ENCODE measurements at places on chromosomes 12 and 14.

GRCh38 chr14:101225157-101226152 lies 321.9 kb upstream of the RTL1 start:
- DNase-seq = no peak

DNA sequence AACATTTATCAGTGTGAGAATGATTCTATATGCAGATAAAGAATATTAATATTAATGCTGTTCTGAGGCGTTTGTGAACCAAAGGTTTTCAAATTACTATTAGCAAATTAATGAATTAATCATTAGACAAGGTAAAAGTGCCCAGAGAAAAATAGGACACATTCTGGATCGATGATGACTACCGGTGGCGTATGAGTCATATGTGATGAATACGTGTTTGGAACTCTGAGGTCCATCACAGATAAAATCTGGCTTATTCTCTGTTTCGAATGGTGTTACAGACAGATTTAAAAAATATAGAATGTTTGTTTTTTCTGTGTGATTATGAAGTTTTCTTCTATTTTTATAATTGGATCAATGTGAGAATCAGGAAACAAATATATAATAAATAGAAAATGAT lies 79.2 kb upstream of the RTL1 start:
- DNase-seq = no peak

- no peak for DNase-seq
These were observed 55.5 kb downstream of the ESR2 start for GRCh38 chr14:64238631-64239030.

DNA sequence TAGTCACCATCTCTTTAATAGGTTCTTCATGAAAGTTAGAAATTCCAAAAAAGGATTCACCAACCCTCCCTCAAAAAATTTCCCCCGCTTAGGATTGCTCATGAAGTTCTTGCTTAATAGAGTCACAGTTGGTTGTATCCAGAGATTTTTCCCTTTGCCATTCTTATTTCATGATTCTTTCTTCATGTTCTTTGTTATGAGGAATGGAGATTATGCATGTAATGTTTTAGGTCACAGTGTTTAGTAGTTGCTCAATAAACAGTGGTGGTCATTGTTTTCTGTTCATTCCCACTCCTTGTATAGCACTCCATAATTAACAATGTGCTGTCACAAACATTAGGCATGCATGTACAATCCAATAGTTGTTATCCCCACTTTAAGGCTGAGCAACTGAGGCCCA lies 51.2 kb upstream of the RTRAF start:
- DNase-seq = no peak

DNA sequence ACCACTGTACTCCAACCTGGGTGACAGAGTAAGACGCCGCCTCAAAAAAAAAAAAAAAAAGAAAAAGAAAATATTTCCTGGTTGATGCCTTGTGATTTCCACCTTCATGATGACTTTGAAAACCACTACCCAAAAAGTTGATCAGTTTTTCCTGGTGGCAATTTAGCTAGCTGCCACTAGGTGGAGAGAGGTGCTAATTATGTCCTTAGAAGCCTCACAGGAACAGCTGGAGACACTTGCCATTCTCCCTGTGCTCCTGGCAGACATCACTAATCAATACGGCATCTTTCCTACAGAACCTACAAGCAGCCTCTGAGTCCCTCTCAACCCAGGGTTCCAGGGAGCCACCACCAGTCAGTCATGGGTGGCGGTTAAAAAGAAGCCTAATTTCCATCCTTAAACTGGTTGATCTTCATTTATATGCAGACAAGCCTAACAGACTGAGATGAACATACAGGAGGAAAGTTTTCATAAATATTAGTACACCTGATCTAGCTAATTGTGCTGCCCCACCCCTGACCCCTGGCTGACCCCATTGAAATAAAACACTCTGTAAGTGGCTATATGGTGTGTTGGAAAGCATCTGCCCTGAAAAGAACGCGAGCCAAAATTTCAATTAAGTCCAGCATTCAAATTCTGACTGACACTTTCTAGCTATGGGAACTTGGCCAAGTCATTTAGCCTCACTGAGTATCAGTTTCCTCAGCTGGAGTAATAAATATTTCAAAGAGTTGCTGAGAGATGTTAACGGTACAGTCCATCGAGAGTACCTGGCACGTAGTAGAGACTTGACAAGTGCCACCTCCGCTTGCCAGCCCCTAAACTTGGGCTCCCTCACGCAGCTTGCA lies 6.2 kb upstream of the OAS1 start:
- peak; percentile 49 for DNase-seq

GRCh38 chr12:38328306-38328895 lies 11.8 kb downstream of the ALG10B start:
- DNase-seq = no peak

DNA sequence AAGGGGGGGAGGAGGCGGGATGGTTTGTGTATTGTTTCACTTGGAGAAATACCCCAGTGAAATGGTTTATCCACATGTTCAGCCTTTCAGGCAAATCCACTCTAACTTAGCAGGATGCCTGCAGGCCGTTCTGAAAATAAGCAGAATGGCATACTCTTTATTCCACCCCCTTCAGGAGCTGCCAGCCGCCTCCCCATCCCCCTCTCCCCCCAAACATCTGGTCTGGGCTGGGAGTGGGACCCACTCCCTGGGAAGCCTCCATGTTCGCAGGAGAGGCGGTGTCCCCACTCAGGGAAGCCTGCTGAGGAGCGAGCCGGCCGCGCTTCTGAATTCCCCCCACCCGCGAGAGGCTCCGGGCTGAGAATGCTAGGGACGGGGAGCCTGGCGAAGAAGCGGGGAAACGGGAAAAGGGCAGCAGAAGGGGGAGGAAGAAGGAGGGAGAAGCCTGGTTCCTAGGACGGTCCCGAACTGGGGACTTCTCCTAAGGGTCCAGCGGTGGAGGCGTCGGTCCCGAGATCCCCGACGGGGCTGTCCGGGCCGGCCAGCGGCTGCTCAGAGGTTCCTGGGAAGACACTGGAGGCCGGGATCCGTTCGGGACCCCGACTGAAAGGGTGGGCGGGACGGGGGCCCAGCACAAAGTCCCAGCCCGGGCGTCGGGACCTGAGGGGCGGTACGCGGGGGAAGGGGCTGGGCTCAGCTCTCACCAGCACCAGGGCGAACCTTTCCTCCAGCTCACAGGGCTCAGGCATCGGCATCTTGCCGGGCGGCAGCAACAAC lies 666 bp downstream of the FMNL3 start:
- peak; percentile 23 for DNase-seq

DNA sequence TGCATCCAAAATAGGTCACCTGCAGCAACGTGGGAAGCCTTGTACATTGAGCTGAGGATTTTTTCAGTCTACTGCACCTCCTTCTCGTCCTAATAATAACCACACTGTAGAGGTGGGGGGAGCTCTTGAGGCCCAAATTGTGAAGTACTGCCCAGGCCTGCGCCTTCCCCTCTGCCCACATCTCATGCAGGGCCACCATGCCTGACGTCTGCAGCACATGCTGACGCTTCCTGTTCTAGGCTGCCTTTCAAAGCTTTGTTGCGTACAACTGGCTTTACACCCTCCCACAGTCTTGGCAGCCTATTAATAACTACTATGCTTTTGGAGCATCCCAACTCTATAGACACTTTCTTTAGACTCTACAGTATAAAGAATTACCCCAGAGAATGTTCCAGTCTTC lies 26.5 kb upstream of the TTC7B start:
- no peak for DNase-seq

- no peak for DNase-seq
These were observed 30.4 kb upstream of the SUPT16H start for GRCh38 chr14:21414137-21414631.

GRCh38 chr12:22626406-22626805 lies 1.4 kb downstream of the ETNK1 start:
- DNase-seq = peak; percentile 16

DNA sequence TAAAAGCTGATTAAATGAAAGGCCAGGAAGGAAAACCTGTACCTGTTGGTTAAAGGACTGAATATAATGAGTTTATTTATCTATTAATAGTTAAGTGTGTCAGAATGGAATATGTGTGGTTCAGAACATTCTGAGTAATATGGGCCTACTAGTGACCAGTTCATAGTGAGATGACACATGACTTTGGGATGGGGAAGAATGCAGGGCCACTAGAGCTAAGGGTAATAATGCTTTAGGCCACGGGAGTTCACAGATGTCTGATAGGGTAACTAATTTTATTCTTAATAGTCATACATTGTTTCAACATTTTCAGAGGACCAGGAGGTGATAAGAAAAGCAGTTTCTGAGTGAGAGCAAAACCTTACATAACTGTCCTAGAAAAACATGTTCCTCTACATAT lies 247.8 kb upstream of the OR4E1 start:
- DNase-seq = no peak

DNA sequence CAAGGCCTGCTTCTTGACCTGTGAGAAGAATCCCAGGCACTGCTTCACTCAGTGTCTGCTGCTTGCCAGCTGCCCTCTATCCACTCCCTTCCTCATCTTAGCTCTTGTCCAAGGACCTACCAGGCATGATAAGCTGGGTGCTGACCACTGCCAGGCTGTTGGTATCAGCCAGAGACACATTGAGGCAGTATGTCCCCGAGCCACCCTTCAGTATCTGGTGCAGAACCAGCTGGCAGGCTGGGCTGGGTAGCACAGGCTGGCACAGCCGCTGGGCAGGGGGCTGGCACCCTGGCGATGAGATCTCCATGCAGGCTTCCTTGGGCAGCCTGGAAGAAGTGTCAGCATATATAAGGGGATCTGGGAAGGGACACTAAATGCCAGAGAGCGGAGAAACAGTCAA lies 10.5 kb downstream of the PMEL start:
- DNase-seq = no peak

DNA sequence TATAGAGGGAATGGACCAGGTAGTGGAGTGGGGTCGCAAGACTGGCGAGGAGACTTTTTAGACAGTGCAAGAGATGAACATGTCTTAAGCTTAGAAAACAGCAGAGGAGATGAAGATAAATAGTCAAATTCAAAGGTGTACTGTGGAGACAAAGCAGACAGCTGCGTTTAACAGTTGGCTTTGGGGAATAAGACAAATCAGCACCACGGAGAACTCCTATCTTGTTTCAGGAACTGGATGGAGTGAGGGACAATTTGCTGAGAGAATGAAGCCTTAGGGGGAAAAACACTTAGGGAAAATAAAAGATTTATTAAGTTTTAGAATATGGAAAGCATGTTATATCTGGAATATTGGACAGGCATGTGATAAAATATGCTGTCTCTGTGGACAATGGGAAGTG lies 458.8 kb downstream of the GLT1D1 start:
- DNase-seq = peak; percentile 17

DNA sequence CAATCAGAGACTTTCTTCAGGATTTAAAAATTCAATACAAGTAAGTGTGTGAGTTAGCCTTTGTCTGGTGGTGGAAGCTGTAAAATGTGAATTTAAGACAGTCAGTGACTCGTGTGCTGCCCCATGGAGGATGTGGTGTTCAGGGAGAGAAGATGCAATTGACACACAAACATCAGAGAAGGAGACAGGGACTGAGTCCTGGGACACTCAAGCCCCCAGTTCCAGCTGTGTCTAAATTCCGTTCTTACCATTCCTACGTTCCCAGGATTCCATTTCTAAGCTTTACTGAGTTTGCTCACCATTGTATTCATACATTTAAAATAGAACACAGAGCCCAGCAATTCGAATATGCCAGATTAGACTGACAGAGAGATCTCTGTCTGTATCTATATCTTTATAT lies 67.6 kb downstream of the C12orf56 start:
- DNase-seq = no peak

- no peak for DNase-seq
These were observed 167.7 kb upstream of the PLXNC1 start for GRCh38 chr12:93980711-93981110.

DNA sequence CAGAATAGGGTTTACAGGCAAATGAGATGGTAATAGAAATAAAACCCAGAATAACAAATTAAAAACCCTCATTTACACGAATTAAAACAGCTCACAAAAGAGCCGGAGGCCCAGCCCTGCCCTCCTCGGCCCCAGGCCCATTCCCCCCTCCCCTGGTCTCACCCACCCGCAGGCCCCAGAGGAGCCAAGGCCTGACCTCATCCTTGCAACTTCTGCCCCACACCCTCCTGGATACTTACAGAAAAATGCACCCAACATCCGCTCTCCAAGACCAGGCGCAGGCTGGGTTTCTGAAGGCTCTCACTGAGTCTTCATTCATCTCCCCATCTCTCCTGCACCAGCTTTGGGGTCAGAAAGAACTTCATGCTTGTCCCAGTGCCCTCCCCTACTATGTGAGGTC lies 16.2 kb upstream of the VSX2 start:
- DNase-seq = no peak

DNA sequence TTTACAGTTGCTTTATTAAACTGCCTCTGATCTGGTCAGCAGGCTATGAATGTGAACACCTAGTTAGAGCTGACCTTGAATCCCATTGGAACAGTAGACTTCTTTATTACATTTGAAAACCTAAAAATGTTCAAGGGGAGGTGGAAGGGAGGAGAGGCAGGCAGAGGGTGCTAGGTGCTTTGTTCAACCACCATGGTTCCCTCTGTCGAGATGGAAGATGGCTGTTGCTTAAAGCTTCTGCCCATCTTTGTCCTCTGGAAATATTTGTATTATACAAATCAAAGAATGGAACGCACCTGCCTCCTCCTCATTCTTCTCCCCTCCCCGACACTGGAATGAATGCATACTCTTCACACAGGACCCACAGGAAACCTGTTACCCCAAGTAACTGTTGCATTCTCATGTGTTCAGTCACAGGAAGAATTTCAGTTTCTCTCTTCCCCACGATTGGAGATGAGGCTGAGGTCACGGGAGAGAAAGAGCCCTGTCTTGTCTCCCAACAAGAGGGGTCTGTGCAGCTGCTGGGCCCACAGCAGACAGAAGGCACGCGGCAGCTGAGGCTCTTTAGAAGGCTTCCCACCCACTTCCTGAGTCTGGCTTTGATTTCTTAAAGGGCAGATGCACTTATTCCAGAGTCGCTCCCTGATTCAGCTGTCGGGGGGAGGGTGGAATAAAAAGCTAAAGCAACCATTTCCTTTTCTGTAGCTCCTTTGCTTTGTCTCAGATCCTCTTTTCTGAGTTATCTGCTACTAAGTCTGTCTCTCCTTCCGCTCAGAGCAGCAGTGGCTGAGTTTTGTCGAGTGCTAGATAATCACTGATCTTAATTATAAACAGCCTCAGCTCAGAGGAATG lies 217.9 kb upstream of the BTG1 start:
- peak; percentile 7 for DNase-seq

GRCh38 chr12:93297032-93297431 lies 80.7 kb upstream of the NUDT4 start:
- DNase-seq = no peak

DNA sequence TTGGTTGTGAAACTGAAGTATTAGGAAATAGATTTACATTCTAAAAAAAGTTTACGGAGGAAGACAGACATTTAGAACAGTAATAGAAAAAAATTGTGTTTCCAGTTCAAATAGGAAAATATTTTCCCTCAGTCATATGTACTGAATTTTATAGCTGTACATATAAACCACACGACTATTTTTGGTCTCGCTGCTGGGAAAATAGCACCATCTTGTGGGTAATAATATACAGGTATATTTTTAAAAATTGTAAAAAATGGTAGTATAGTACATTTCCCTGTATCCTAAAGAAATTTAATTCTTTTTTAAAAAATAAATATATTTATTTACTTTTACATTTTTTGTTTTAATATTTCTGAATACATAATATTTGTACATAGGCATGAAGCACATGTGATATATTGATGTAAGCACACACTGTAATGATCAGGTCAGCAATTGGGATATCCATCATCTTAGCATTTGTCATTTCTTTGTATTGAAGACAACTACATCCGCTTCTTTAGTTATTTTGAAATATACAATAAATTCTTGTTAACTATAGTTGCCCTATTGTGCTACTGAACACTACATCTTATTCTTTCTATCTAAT lies 168.6 kb downstream of the ALX1 start:
- no peak for DNase-seq

GRCh38 chr12:53603196-53603595 lies 23.0 kb downstream of the ATF7 start:
- no peak for DNase-seq

Data from brain microvascular endothelial cell (primary cell).